ENCODE measurements at places on chromosomes 4 and X.
A peak's percentile ranks its signal among the peaks of the same experiment; 100 is the strongest.

GRCh38 chrX:133923113-133923512 is 62.3 kb downstream of the GPC3 start:
- DNase-seq: no peak

DNA sequence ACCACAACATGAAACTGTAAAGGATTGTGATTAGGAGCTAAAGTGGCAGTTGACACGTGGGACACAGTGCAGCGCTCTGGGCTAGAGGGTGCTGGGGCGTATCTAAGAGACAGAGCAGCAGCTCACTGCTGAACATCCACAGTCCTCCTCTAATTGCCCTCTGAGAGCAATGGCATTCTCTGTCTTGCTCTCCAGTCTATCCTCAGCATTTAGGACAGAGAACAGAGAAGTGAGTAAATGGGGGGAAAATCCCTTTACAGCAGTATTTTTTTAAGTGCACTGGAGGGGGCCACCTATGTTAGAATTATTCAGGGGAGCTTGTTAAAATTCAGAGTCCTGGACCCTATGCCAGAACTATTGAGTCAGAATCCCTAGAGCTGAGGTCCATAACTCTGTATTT is 4.2 kb upstream of the TMEM154 start:
- no peak for DNase-seq

- no peak for DNase-seq
Observed at GRCh38 chr4:59068722-59069418, 1958.7 kb upstream of the IGFBP7 start.

DNA sequence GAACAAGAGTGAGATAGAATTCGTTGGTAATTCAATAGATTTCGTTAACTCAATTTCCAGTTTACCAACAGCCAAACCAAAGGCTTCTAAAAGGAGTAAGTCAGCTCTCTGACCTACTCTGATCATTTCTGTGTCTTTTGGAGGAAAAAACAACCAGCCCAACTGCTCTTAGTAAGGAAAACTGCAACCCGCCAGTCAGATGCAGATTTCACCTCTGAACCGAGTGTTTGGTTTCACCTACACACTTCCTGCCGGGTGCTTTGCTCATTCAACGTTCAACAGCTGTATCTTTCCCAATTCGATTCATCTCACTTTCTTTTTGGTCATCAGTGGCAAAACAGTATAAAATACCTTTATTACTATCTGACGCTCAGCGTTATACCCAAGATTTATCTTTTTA is 24.5 kb downstream of the TMSB4X start:
- DNase-seq: no peak

DNA sequence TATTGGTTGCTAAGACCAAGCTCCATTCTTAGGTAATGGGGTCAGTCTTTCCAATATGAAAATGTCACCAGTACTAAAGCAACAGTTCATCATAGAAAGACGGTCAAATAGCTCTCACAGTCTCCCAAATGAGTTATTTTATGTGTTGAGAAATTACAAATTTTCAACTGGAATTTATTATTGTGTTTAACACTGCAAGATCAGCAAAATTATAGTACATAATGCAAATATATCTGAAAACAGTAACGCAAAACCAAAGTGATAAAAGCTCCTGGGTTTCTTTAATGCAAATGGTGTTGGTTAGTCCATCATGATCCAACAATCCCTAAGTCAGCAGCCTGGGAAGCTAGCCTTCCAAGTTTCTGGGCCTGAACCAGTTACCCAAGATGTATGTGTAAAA is 61.5 kb upstream of the EGFL6 start:
- no peak for DNase-seq

DNA sequence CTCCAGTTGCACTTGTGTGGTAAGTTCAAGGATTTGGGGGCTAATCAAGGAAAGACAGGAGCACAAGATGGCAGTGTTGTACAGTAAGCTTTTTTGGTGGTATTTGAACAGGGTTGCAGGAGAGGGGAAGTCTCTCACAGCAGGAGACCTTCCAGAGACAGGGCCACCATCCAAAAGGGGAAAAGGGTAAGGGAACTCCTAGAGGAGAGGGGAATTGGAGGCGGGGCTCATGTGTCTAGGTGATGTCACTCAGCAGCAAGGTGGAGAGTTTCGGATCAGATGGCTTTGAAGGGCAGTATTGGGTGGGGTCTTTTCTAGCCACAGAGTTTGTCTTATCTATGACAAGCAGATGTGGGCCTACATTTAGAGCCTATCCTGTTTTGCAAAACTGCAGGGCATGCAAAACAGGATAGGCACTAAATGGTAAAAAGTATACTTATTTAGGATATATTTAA is 13.4 kb upstream of the RNF175 start:
- DNase-seq: no peak

GRCh38 chr4:65724973-65725372 is 54.7 kb upstream of the EPHA5 start:
- DNase-seq: no peak

GRCh38 chr4:183919141-183919540 is 14.0 kb downstream of the STOX2 start:
- no peak for DNase-seq

GRCh38 chr4:6633091-6633906 is 7.2 kb upstream of the MRFAP1 start:
- peak; percentile 69 for DNase-seq

GRCh38 chr4:176189891-176190795 is 5.2 kb downstream of the SPATA4 start:
- no peak for DNase-seq

DNA sequence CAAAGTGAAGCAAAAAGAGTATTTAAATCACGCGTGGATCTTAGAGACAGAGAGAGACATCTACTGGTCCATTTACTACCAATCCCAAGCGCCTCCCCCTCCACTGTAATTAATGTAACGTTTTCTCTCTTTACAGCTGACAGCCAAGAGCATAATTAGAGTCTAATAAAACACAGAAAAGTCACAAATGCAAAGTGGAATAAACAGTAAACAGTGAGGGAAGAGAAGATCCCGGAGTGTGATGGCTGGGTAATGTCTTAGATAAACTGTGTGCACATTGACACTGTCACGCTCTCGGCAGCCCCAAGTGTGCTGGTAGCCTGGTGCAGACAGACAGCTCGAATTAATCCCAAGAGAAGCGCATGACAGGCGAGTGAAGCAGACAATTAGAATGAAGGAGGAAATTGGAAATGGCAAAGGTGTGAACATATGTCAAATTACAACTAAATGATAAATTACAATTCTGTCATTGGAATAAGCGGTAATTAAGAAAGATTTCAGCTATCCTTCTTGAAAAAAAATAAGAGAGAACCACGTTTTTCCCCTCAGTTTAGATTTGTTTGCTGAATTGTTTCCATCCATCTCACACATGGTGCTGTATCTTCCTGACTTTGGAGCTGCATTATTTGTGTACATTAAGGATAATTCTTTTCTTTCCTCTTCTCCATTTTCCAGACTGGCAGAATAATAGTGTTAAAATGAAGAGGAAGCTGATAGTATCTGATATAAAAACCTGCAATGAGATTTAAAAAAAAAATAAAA is 100.1 kb downstream of the CXXC4 start:
- no peak for DNase-seq

- no peak for DNase-seq
Observed at GRCh38 chr4:122894827-122895226, 27.6 kb downstream of the NUDT6 start.

- no peak for DNase-seq
Observed at GRCh38 chr4:139966383-139966782, 187.6 kb downstream of the MAML3 start.

GRCh38 chr4:168923526-168924194 is 86.4 kb downstream of the CBR4 start:
- DNase-seq: peak; percentile 57

DNA sequence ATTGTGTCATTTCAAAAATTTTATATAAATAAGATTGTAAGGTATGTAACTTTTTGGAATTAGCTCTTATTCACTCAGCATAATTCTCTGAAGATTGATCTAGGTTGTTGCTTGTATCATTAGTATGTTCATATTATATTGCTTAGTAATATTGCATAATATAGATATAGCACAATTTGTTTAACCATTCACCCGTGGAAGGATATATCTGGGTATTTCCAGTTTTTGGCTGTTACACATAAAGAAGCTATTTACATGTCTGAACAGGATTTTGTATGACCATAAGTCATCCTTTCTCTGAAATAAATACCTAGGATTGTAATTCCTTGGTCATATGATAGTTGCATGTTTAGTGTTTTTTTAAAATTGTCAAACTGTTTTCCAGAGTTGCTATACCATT is 82.5 kb downstream of the CPEB2 start:
- no peak for DNase-seq

DNA sequence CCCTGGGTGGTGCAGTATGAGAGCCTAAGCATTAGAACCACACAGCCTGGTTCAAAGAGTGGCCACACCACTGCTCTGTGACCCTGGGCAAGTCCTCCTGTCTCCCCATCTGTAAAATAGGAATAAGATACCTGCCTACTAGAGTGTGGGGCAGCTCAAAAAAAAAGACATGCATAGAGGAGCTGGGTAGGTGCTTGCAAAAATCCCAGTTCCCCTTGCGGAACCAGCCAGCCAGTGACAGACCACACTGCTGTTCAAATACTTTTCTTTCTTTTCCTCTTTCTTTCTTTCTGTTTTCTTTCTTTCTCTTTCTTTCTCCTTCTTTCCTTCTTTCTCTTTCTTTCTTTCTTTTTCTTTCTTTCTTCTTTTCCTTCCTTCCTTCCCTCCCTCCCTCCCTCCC is 63.0 kb upstream of the TRIM2 start:
- no peak for DNase-seq

DNA sequence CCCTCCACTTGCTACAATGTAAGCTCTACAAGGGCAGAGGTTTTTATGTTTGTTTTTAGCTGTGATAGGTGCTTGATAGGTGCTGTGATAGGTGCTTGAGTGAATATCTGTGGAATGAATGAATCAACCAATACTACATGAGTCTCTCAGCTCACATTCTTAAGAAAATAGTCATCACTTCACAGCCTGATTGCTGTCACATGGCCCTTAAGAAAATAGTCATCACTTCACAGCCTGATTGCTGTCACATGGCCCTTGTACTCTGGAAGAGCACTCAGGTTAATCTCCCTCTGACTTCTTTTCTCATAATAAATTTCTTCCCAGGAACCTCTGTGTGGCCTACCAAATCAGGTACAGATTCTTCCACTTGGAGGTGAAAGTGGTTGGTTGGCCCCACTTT is 335.2 kb downstream of the TENM3 start:
- no peak for DNase-seq

DNA sequence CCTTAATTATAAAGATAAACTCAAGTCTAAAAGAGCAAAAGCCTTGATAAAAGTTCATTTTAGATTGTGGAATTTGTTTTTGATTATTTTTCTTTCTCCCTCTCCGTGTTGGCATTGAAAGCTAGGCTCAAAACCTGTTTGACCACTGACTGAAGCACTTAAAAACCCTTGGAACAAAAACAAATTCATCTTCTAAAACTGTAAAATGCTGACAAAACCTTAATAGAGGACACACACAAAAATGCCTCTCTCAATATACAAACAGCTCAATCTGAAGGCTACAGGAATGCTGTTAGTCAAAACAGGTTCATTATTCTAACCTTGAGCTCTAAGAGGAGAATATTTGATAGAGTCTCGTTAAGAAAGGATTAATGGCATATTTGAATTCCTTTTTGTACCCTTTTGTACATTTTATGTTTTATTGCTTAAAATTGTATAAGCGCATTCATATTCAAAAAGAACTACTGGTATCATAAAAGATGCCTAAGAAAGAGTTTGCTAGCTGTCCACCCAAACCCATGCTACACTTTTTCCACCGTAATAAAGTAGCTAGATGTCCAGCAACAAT is 74.3 kb upstream of the NAP1L5 start:
- no peak for DNase-seq

DNA sequence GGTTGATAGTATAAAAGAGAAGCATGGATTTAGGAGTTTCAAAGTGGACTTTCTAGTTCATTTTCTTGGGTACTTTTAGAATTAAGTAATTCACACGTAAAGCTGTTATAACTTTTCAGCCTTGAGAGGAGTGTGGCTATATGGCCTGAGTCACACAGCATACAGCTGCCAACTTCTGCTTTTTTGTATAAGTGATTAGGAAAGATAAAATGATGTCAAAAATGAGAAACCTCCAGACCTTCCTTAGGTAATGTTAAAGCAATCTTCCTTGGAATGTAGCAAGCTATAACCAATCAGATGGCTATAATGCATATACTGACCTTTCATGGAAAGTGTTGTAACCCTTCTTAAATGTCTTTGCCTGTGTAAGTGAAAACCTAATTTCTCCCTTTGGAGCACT is 39.2 kb downstream of the RAB40AL start:
- peak; percentile 69 for DNase-seq

- DNase-seq: no peak
Observed at GRCh38 chrX:1610166-1610565, 4.7 kb upstream of the ASMT start.

DNA sequence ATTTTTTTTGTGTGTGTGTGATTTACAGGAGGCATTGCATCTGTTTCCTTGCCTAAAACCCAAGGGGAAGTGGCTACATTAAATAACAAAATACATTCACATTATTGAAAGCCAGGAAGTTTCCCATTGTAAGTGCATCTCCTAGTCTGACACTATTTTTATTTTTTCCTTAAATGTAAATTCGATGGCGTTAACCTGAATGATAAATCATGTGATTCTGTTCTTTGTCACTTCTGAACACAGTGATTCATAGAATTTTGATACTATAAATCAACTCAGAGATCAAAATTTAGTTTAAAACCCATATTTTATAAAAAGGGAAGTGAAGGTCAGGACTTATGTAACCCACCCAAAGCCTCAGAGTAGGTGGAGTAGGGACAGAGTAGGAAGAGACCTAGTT is 258.1 kb downstream of the GABRG1 start:
- no peak for DNase-seq

DNA sequence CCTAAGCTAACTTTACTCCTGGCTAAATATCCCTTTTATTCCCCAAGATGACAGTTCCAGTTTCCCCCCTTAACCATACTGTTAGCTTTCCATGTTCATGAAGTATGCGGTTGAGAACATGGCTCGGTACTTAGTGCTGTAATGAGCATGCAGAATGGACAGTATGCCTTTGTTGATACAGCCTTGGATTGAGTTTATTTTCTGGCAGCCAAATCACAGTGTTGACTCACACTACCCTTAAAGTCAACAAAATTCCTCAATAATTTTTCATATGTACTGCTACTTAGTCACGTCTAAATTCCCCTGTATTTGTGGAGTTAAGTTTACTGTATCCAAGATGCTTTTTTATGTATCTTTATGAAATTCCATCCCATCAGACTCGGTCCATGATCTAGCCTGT is 1.4 kb upstream of the VEGFC start:
- DNase-seq: no peak

All from CD14-positive monocyte (primary cell).